ENCODE measurements at places on chromosomes 3 and 15. TPM values are rescaled to one million over a fixed set of nuclear protein-coding genes. Genes with fewer than 3 reads are reported as not detected.
A peak's percentile ranks its signal among the peaks of the same experiment; 100 is the strongest.

The TRH gene
- 0.36 TPM for total RNA-seq

The ANKRD34C gene
- total RNA-seq: not detected

The HGD gene
- total RNA-seq: 11.9 TPM

DNA sequence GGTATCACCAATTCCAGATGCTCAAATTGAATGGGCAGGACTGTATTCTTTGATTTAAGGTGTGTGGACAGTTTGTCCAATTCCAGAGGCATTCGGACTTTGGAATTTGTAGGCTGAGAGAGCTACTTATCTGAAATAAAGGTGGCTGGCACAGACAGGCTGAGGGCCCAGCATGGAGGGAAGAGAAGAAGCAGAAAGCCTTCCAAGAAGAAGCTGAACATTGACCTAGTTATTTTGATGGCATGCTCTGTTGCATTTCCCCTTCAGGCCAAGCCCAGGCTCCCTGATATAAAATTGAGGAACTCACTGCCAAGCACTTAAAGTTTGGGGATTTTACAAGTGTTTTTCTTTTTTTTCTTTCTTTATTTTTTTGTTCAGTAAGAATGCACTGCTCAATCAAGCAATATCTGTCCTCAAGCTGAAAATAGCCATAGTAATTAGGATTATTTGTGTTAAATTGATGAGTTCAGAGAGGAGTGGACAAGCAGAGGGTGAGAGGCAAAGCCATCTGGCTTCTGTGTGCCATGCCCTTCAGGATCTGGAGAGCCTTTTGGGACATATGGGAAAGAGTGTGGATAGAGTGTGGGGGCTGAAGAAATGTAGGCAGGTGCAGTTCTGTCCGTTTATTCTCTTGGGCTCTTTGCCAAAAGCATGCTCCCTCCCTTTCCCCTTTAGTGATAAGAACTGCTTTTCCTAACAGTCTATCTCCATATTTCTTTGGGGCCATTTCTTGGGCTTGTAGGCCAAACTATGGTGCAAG is 148.9 kb downstream of the OXSM start:
- DNase-seq: no peak

- DNase-seq: no peak
These were observed 327.6 kb downstream of the GRM7 start for GRCh38 chr3:7188551-7188950.

GRCh38 chr3:131526801-131527347 is 24.1 kb upstream of the MRPL3 start:
- DNase-seq: peak; percentile 61

DNA sequence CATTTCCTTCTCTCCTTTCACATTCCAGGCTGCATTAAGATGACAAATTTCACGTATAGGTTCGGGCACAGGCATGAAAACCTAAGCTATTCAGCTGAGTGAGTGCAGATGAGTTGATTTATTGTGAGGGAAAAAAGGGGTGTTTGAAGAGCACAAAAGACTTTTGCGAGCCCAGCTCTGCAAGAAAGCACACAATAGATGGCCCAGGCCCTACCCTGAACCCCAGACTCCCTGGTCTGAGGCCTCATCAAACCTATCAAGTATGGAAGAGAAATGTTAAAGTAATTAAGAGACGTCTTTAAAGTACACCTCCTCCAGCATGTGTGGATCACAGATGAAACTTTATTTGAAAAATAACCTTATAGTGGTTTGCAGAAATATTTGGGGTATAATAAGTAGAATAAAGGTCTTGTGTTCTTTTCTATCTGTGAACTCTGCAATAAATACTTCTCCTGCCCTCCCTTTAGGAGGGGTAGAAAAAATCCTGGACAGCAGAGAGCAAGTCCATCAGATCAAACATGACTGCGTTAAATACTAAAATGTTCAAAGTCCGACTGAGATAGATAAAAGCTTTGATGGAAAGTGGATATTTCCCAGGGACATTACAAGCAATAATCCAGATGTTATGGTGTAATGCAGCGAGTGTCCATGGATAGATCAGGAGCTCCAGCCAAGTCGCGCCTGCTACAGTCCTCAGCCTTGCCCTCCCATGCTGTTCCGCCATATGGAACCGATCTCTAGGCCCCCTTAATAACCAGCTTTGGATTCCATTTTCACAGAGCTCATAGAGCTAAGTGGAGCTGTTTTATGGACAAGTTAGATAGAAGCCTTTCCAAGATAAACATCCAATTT is 121.5 kb downstream of the MCTP2 start:
- DNase-seq: no peak

The IL5RA gene
- 0.11 TPM for total RNA-seq

GRCh38 chr3:121980450-121980796 is 41.6 kb downstream of the ILDR1 start:
- no peak for DNase-seq

- no peak for DNase-seq
These were observed 63.7 kb downstream of the SPRED1 start for GRCh38 chr15:38316311-38316710.

GRCh38 chr15:73607843-73608242 is 25.3 kb downstream of the NPTN start:
- DNase-seq: no peak

- DNase-seq: no peak
These were observed 143.1 kb upstream of the CHRNA7 start for GRCh38 chr15:31887246-31887645.

- no peak for DNase-seq
These were observed 536.3 kb downstream of the NTRK3 start for GRCh38 chr15:87720235-87720634.

All from progenitor cell of endocrine pancreas (in vitro differentiated cells).